Pons (tissue), 1 donor: ENCODE measurements at places on chromosomes 11 and 22.
A peak's percentile ranks its signal among the peaks of the same experiment; 100 is the strongest.

DNA sequence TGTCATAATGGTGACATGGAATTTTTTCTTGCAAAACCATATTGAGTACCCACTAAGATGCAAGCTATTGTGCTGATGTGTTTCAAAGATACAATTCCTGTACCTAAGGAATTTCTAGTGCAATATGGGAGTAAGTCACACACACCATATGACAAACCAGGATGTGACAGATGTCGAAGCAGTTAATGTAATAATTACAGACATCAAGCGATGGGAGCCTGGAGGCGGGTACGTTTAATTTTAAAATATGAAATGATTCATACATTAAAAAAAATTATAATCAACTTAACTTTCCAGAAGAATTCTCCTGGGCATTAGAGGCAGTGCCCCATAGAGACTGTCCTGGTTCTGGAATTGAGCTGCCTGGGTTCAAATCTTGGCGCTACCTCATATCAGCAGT is 6.0 kb downstream of the SYCE3 start:
- no peak for DNase-seq

GRCh38 chr22:49415151-49415951 is 412.3 kb downstream of the BRD1 start:
- DNase-seq: peak; percentile 1

GRCh38 chr11:119388103-119388502 is 6.6 kb upstream of the USP2 start:
- DNase-seq: no peak

DNA sequence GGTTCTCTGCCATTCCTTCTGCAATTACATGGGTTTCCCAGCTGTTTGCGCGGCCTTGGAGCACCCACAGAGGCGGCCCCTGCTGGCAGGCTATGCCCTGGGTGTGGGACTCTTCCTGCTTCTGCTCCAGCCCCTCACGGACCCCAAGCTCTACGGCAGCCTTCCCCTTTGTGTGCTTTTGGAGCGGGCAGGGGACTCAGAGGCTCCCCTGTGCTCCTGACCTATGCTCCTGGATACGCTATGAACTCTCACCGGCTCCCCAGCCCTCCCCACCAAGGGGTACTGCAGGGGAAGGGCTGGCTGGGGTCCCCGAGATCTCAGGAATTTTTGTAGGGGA is 2.6 kb downstream of the RCE1 start:
- DNase-seq: no peak

DNA sequence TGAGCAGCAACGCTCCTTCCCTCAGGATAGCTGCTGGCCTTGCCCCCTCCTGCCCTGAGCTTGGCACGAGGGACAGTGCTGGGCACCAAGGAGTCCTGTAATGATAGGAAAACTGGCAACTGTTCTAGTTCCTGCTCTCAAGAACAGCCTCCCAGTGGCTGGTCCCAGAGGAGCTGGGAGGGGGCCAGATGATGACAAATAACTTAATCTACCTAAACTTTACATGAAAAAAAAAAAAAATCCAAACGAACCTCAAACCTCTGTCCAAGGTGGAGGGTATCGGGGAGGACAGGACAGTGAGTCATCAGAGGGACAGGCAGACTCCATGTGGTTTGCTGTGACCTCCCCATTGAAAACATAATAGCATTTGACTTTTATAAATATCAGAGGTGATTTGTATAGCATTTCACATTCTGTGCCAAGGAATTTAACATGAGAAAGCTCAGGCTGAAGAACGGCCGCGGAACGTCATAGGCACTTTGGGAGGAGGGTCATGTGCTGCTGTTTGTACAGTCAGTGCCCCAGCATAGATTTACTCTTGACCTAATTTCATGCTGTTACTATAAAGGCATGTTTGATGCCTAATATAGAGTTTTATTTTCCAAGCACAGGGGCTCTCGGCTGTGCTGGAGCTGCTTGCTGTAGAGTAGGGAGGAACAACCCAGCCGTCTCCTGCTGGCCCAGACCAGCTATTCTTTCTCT is 98.2 kb upstream of the NNMT start:
- peak; percentile 52 for DNase-seq

GRCh38 chr11:45715418-45715817 is 50.0 kb upstream of the CHST1 start:
- no peak for DNase-seq

- peak; percentile 80 for DNase-seq
These were observed 8.9 kb upstream of the NLRP6 start for GRCh38 chr11:269146-269890.

GRCh38 chr11:9320047-9320446 is 5.7 kb upstream of the TMEM41B start:
- DNase-seq: no peak
